Kidney (tissue), 22 donors: ENCODE measurements at places on chromosomes 2 and 18. TPM values are rescaled to one million over a fixed set of nuclear protein-coding genes. Genes with fewer than 3 reads are reported as not detected.

- no peak for DNase-seq
Measured at GRCh38 chr18:68722821-68723220, 7.9 kb upstream of the TMX3 start.

DNA sequence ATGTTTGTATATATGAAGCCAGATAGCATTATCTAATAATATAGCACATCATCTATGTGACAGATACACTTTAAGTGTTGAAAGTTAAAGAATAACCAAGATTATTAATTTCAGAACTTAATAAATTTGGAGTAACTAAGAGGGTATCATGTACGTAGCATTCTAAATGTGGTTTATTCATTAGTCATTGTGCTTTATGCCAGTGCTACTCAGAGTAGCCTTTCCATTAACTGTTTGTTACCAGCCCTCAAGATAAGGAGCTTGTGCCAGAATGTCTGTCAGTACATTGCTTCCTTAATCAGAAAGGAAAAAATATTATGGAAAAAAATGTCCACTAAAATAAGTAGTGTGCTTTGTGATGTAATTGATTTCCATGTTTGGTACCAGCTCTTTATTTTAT is 94.9 kb upstream of the TWSG1 start:
- DNase-seq, result no peak

DNA sequence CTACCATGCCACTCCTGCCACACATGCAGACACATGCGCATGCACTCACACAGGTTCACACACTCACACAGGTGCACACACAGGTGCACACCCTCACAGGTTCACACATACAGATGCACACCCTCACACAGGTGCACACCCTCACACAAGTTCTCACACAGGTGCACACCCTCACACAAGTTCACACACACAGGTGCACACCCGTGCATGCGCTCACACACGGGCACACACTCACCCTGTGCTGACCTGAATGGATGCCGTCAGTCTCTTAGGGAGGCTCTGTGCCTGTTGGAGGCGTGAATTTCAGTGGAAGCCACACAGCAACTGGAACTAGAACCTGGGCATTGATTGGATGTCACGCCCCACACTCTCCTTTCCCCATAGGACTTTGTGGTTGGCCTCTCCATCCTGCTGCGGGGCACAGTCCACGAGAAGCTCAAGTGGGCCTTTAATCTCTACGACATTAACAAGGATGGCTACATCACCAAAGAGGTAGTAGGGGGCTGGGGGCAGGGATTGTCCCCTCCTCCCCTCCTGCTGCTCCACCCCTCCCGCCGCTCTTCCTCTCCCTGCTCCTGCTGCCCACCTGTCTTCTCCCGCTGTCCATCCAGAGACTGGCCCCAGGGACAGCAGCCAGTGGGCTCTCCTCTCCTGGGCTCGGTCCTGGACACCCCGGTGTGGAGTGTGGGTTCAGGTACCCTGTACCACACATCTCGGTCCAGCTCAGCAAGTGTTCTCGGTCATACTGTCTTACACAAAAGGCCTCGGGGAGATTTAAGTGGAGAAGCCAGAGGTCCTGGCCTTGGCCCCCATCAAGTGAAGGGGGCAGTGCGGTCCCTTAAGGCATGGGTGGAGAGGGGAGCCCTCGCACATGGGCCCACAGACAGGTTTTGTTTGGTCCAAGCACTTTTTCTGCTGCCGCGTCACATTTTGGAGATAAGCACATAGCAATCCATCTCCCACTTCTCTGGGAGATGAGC is 21.0 kb upstream of the FAHD2A start:
- no peak for DNase-seq

DNA sequence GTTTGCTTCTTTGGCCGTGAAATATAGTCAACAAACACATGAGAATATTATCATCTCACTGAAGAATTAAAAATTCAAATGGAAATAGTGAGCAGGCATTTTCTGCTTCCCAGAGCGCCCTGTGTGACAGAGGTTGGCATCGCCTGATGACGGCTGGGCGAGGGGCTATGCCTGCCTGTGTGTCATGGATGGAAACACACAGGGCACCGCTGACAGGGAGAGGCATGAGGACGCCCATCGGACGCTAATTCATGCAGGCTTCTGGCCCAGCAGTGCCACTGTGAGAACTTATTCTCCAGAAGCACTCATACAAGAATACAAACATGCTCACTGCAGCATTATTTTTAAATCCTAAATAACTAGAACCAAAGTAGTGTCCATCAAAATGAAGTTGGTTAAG is 61.4 kb upstream of the OTOS start:
- DNase-seq, result no peak

DNA sequence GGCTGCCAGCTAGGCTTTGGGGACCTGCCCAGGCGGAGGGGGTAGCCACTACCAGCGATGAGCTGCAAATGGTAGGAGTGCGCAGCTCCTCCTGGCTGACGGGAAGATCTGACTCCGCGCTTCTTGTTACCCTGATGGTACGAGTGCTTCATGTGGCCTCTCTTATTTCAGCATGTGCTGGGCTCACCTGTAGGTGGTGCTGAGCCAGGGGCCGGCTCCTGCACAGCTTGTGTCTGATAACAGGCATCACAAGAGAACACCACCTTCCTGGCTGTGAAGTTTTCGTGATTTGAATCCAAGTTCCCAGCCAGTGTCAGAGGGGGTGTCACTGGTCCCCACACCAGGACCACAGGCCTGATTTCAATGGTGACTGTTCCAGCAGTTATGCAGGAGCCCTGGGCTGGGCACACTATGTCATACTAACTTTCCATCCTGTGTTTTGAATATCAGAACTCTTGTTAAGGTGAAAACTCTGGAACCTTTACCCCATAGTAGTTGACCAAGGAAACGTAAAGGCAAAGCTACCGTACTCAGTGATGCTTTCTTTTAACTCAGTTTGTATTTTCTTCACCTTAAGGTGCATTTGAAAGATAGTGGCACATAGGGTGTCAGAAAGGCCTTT is 28.0 kb downstream of the APCDD1 start:
- no peak for DNase-seq

- no peak for DNase-seq
Measured at GRCh38 chr2:110707386-110707965, 24.9 kb upstream of the ACOXL start.

GRCh38 chr2:20467789-20468548 is 21.1 kb downstream of the RHOB start:
- DNase-seq, result no peak

DNA sequence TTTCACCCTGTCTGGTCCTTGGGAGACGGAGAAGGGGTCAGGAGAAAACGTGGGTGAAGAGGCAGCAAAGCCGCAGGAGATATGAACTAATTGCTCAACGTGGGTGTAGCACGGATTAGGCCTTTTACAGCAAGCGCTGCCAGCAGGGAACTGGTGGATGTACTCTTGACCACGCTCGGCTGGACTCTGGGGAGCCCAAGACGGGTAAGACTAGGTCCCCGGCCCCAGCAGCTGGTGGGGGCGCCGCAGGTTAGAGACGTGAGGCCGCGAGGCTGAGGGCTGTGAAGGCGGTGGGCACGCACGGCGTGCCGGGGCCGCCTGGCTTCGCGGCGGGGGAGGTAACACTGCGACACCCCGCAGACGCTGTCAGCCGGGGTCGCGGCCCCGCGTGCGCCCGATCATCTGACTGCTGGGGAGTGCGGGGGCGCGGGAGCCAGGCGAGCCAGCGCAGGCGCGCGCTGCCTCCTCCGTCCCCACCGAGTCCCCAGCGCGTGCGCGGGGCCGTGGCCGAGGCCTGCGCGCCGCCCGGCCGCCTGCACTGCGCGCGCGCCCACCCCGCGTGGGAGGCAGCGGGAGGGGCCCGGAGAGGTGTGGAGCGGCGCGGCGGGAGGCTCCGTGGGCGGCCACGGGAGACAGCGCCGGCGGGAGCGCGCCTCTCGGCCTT is at the start of gene CLIP4:
Gene CLIP4, plus strand, starts transcription at position 470 of the 664 bp plus-strand sequence. CDS start 5,974 bp downstream, outside the sequence.
- DNase-seq, result peak; percentile 75

DNA sequence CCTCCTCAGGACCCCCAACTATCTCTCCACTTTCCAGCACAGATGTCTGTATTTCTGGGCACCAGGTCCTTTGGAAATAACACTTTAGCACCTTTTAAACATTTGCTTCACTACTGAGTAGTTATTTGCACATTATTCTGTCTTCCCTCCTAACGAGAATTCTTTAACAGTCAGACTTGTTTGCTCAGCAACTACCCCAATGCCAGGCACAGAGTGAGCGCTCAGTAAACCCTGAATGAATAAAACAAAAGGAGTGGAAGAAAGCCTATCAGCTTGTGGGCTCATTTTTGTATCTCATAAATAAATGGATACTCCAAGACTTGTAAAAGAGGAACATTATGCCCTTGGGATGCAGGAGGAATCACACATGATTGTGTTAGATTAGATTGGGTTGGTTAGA is 450.4 kb downstream of the TGIF1 start:
- no peak for DNase-seq

DNA sequence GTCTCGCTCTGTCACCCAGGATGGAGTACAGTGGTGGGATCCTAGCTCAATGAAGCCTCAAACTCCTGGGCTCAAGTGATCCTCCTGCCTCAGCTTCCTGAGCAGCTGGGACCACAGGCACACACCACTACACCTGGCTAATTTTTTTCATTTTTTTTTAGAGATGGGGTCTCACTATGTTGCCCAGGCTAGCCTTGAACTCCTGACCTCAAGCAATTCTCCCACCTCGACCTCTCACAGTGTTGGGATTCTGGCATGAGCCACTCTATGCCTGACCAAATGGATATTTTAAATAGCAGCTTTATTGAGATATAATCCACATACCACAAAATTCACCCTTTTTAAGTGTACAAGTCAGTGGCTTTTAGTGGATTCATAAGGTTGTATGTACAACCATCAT is 11.1 kb downstream of the RNF149 start:
- DNase-seq, result no peak

GRCh38 chr2:43507137-43507536 is 88.7 kb downstream of the THADA start:
- DNase-seq, result no peak

GRCh38 chr18:75248426-75249174 is 38.0 kb downstream of the TSHZ1 start:
- peak; percentile 75 for DNase-seq

- no peak for DNase-seq
Measured at GRCh38 chr2:5749347-5749746, 57.2 kb downstream of the SOX11 start.

GRCh38 chr2:143708682-143709081 is 579.5 kb downstream of the ARHGAP15 start:
- no peak for DNase-seq

DNA sequence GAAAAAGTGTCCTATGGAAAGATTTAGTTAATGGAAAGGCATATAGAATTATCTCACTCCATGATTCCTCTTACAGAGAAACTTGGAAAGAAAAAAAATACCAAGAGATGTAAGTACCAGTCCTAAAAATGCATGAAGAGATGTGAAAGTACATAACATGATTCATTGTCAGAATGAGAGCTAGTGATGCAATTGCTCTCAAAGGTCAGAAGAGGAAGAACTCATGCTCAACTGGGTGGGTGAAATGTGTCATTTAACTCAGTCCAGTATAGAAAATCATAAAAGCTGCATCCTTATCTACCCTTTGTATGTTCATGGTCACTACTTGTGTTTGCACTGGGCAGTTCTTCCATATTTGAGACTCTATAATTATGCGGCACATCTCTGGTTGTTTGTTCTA is 300.0 kb upstream of the PIK3C3 start:
- no peak for DNase-seq

GRCh38 chr2:28702415-28702861 is 49.2 kb upstream of the PPP1CB start:
- DNase-seq, result no peak

DNA sequence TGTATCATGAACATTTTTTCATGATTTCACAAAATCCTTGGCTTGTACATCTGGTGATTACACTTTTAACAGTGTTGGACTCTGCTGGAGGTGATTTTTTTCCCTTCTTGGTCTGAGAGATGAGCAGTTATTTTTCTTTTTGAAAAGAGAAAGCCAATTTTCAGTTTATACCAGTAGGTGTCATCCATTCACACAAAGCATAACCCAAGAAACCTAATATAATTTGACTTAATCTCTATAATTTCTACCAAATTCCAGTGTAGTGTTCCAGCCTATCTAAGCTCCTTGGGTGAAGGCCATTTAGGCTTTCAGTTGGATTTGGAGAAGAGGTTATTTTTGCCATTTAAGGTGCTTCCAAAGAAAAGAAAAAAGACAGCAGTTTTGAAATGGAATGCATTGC is 7.7 kb upstream of the ICOS start:
- DNase-seq, result no peak

DNA sequence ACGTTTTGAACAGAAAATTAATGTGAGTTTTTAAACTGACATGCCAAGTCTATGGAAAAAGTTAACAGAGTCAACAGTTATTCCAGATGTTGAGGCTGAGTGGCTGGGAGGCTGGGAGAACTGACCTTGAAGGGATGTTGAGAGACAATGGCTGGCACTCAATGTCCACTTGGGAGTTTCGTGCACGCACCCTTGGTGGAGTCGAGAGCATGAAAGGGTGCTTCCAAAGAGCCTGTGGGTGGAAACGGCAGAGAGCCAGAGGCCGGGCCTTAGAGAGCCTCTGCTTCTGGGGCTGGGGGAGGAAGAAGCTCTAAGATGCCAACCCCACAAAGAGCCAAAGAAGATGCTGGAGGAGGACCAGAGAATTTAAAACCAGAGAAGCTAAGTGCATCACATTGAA is 63.4 kb upstream of the L3MBTL4 start:
- no peak for DNase-seq

DNA sequence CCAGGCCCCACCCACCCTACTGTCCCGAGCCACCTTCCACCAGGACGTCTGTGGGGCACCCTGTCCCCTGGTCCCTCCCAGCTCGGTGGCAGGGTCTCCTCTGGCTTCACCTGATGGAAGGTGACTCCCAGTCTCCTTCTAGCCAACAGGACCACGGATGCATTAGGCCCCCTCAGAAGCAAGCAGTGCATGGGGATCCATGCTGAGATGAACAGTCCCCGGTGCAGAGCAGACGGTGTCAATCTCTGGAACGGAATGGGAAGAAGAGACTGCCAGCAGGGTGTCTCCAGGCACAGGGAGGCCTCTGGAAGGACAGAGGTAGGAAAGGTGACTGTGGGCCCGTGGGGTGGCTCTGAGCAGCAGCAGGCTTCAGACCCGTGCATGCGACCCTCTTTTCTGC is 65.2 kb upstream of the FZD7 start:
- DNase-seq, result no peak

FOXD4L1 gene
- polyA plus RNA-seq, result not detected

LRRC30 gene
- polyA plus RNA-seq, result not detected

EVA1A gene
- polyA plus RNA-seq, result 32.4 TPM

CPLX4 gene
- polyA plus RNA-seq, result not detected

ALPP gene
- polyA plus RNA-seq, result not detected

APCDD1 gene
- 2.8 TPM for polyA plus RNA-seq

PPIL3 gene
- 27.0 TPM for polyA plus RNA-seq
